A549 treated with DMSO at 1 μM for 4 hours (cell line): ENCODE measurements at places on chromosomes 12 and 14. TPM values are rescaled to one million over a fixed set of nuclear protein-coding genes. Genes with fewer than 3 reads are reported as not detected.

Gene SYT1
- total RNA-seq: 5.2 to 8.8 TPM (median 6.9 TPM) in 5 replicates

Gene PIWIL1
- not detected in 5 replicates for total RNA-seq

Gene TTC7B
- 15.6 to 25.1 TPM (median 20.3 TPM) in 5 replicates for total RNA-seq

Gene LGR5
- not detected in 5 replicates for total RNA-seq

Gene SLC16A7
- 0.15 to 0.36 TPM (median 0.23 TPM) in 5 replicates for total RNA-seq

Gene KIF26A
- 1.8 to 4.3 TPM (median 3.1 TPM) in 5 replicates for total RNA-seq

Gene PRPF40B
- 6.1 to 7.9 TPM (median 6.9 TPM) in 5 replicates for total RNA-seq

Gene DPPA3
- total RNA-seq: not detected in 5 replicates

Gene HRK
- total RNA-seq: 0.52 to 0.83 TPM (median 0.61 TPM) in 5 replicates

Gene TUNAR
- total RNA-seq: not detected in 5 replicates

Gene DDX24
- 177 to 195 TPM (median 194 TPM) in 5 replicates for total RNA-seq

Gene GALNT6
- total RNA-seq: 3.1 to 4.7 TPM (median 4.3 TPM) in 5 replicates
